ENCODE measurements at places on chromosomes 3 and 15.
A peak's percentile ranks its signal among the peaks of the same experiment; 100 is the strongest.

DNA sequence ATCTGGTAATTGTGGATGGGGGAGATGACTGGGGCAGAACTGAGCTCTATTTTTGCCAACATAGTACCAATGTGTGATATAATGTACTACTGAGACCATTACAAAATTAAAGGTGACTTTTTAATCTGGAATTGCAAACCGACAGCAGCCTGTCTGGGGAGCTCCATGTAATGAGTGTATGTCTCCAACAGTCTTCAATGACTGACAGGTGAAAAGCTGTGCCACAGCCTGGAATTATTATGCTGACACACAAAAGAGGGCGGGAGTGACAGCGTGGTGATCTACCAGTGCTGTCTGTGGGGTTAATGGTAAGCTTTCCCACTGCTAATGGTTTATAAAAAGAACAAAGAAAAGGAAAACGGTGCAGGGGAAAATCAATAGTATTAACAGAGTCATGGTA lies 143.4 kb downstream of the CLSTN2 start:
- no peak for DNase-seq

DNA sequence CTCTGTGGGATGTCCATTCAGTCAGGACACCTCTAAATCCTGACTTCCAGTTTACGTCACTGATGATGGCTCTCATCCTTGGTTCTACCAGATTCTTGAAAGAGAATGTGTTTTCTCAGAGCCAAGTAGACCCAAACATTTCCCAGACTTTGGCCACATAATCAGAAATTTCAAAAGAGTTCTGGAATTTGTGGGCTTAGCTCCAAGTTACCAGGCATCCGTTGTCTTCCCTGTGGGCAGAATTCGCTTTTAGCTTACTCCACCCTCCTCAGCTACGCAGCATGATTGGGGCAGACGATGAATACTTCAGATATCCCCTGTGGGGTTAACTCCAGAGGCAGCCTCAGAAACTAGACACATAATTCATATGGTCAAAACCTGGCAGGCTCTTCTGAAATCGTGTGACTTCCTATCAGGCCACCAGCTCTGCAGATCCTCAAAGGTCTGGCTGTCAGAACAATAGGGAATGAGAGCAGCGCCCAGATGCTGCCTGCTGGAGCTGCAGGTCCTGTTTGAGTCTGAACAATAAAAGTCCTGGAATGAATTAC lies 30.6 kb downstream of the CRTC3 start:
- DNase-seq = no peak

DNA sequence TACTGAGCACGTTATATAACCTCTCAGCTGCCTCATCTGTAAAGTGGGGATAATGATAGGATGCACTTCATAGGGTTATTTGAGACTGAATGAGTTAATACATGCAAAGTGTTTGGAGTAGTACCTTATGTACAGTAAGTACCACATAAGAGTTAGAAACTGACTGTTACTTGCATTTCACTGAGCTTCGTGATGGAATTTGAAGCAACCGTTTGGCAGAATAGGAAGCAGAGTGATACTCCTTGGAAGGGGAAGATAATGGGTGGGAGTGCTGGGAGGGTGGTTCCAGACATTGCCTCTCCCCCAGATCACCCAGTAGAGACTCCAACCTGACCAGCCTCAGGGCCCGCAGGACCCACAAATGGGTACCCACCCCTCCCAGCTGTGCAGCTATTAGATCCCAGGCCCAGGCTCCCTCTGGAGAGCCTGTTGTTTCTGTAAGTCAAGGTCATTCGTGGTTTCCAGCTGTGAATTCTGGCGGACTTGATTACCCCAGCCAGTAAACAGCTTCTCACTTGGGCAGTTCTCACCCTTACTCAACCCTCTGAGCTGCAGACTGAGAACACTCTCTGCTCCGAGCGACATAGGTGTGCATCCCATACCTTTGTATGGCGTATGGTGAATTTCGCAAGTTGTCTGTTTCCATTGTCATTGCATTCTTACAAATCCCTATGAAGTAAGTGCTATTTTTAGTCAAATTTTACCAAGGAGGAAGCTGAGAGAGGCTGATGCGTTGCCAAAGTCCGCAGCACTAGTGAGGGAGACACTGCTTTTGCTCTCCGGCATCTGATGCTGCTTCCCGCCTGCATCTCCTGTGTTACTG lies 11.1 kb downstream of the ALPK3 start:
- DNase-seq = no peak

- no peak for DNase-seq
These were observed 9.1 kb downstream of the OR5H2 start for GRCh38 chr3:98291332-98291957.

- no peak for DNase-seq
These were observed 13.1 kb downstream of the TPRA1 start for GRCh38 chr3:127577448-127577847.

DNA sequence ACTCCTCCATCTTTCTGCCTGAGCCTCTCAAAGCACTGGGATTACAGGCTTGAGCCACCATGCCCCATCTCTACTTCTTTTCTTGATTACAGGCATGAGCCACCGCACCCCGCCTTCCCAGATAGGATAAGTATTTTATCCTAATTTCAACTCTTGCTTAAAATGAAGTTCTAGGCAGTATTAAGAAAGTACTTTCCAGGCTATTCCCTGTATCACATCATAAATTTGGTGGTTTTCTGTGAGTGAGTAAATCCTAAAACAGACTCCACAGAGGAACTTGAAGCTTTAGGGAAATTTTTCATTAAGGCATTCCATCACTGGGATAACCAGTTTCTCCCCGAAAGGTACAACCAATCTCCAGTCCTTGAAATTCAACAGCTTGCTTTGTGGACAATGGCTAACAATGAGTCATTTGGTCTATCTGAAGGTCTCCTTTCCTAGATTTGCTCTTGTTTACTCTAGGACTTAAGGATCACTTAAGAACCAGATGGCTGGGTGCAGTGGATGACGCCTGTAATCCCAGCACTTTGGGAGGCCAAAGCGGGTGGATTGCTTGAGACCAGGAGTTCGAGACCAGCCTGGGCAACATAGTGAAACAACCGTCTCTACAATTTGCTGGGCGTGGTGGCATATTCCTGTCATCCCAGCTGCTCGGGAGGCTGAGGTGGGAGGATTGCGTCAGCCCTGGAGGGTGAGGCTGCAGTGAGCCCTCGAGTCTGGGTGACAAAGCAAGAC lies 49.7 kb upstream of the SKIL start:
- DNase-seq = no peak

DNA sequence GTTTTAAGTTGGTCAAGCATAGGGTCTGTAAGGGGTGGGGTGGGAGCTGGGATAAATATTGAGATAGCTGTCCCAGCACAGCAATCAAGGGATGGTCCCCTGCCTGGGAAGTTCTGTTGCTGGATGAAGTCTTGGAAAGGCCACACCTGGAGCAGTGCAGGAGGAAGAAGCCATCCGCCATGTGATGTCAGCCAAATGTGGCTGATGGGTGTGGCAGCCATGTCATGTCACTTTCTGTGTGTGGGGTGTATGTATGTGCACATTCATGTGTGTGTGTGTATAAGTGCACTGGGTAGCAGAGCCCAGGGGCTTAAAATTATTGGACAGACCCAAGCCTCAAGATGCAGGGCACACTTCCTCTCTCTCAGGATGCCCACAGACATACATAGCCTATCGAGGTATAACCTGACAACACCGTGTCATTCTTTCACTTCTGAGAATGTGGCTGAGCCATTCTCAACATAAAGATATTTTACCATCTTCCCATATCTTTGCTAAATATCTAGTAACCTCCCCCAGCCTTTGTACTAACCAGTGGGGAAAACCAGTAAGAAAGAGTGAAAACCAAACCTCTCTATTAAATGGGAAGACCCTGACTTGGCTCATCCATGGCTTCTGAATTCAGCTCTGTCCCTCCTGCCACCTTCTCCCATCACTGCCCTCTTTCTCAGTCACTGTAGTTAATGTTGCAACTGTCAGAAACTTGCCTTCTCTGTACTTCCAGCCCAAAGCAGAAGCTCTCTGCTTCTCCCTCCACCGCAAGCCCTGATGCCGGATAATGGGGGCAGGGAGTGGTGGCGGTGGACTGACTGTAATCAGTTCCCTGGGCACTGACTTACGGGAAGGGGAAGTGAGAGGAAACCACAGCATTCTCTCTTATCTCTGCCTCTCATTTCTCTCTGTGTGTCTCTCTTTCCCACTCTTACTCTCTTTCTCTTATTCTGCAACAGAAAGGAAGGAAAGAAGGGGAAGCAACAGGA lies 11.2 kb downstream of the TNFSF10 start:
- peak; percentile 48 for DNase-seq

DNA sequence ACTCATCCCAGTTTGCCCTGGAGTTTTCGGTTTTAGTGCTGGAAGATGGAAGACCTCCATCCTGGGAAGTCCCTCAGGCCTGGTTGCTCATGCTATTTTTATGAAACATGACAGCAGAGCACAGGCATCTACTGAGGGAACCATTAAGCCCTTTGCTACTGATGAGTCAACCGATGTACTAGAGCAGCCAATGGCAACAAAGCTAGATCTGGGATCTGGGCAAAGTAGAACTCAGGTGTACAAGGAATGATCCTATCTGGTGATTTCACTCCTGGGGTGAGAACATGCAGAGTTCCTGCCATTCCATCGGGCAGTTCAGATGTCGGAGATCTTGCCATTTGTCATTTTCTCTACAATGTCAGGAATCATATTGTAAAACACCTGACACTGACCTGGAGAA lies 166.2 kb upstream of the NSMCE3 start:
- DNase-seq = no peak

DNA sequence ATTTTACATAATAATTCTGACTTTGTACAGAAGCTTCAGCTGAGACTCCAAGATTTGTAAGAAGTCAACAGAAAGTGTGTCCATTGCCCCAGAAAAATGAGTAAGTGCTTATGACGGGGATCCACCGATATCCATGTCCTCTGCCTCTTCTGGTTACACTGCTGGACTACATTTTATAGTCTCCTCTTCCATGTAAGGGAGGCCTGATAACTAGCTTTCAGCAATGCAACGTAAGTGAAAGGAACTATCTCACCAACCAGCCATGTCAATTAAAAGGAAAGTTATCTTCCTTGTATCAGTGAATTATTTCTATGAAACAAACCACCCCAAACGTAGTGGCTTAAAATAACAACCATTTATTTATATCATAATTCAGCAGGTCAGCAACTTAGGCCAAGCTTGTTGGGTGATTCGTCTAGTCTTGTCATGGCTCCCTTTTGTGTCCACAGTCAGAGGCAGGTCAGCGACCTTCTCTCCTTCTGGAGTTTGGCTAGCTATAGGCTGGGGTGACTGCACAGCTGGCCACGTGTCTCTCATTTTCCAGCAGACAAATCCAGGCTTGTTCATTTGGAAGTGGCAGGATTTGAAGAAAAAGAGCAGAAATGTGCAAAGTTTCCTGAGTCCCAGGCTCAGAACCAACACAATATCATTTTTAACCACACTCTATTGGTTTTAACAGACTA lies 44.9 kb downstream of the TRIM69 start:
- no peak for DNase-seq

GRCh38 chr3:177478170-177478867 lies 281.0 kb upstream of the TBL1XR1 start:
- DNase-seq = no peak

DNA sequence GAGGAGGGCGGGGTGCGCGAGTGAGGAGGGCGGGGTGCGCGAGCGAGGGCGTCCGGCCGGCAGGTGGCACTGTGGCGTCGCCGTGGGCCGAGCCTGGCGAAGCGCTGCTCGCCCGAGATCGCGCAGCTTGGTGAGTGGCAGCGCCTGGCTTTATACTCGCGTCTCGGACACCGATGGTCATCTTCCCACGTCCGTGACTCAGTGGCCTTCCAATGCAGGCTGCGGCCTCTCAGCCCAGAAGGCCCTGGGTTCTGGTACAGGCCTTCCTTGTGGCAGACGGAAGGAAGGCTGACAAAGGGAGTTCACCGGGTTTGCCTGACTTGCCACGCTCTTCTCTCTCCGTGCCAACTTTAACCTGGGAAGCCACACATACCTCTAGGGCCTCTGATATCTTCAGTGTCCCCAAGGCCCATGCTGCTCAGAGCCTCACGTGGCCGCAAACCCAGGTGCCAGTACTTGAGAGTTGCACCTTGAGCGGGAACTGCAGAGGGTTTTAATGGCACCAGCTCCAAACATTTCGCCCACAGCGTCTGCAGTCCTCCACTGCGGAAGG lies 195.3 kb upstream of the LYSMD4 start:
- DNase-seq = peak; percentile 87

DNA sequence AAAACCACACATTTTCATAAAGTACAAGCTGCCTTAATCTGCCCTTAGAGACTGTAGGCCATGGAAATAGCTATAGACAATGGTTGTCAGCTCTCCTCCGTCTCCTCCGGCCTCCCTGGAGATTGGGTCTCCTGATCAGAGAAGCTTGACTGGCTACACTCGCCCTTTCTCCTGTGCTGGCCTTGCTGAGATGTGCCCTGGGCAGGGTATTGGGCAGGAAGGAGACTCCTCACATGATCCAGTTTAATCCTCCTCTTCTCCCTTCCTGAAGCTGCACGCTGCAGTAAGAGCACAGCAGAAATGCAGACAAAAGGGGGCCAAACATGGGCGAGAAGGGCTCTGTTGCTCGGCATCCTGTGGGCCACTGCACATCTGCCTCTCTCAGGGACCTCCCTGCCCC lies at the start of gene SLC24A5:
Gene SLC24A5 (plus strand): TSS at position 246 of the 400 bp plus-strand sequence. CDS start 55 bp downstream, at position 301.
- no peak for DNase-seq

- DNase-seq = no peak
These were observed 35.3 kb downstream of the GBE1 start for GRCh38 chr3:81726132-81726531.

GRCh38 chr3:24763393-24763792 lies 268.7 kb upstream of the THRB start:
- no peak for DNase-seq

DNA sequence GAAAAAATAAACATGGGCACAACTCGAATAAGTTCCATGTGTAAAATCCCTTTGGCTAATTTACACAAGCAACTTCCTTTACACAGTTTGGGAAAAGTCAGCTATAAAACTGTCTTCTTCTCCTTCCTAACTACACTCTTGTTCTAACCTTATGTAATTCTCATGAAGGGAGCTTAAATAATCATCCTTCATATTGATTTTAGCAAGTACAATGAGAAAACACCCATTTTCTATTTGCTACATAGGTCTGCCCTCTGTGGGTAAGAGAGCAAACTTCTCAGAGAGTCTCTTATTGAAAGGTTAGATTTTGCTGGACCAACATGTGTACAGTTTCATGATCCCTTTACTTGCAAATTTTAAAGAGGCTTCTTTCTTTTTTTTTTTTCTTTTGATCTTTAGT lies 398.5 kb downstream of the ROBO1 start:
- DNase-seq = no peak

GRCh38 chr3:85801955-85802354 lies 843.2 kb downstream of the CADM2 start:
- DNase-seq = no peak

DNA sequence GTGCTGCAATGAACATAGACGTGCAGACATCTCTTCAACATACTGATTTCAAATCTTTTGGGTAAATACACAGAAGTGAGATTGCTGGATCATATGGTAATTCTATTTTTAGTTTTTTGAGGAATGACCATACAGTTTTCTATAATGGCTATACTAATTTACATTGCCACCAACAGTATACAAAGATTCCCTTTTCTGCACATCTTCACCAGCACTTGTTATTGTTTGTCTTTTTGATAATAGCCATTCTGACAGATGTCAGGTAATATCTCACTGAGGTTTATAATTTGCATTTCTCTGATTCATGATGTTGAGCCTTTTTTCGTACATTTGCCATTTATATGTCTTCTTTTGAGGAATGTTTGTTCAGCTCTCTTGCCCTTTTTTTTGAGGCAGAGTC lies 30.5 kb downstream of the TOPAZ1 start:
- no peak for DNase-seq

GRCh38 chr3:60178931-60179653 lies 1072.2 kb downstream of the FHIT start:
- DNase-seq = no peak
